NCI-H2081 (cell line): ENCODE measurements at places on chromosomes 11 and 22.

DNA sequence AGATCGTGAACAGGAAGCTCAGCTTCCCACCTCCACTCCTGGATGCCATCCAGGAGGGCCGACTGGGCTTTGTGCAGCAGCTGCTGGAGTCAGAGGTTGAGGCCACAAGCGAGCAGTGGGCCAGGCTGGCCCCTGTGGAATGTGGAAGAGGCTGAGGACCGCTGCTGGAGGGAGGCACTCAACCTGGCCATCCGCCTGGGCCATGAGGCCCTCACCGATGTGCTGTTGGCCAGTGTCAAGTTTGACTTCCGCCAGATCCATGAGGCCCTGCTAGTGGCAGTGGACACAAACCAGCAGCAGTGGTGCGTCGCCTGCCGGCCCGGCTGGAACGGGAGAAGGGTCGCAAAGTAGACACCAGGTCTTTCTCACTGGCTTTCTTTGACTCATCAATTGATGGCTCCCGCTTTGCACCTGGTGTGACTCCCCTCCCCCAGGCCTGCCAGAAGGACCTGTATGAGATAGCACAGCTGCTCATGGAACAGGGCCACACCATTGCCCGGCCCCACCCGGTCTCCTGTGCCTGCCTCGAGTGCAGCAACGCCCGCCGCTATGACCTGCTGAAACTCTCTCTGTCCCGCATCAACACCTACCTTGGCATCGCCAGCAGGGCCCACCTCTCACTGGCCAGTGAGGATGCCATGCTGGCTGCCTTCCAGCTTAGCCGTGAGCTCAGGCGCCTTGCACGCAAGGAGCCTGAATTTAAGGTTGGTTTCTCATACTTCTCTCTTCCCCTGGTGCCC, 24.9 kb downstream of the ART5 start:
- DNase-seq, result no peak

- DNase-seq, result no peak
Measured at GRCh38 chr22:31235081-31235480, 23.0 kb downstream of the LIMK2 start.

GRCh38 chr11:128244871-128245270, 342.5 kb downstream of the ETS1 start:
- no peak for DNase-seq

DNA sequence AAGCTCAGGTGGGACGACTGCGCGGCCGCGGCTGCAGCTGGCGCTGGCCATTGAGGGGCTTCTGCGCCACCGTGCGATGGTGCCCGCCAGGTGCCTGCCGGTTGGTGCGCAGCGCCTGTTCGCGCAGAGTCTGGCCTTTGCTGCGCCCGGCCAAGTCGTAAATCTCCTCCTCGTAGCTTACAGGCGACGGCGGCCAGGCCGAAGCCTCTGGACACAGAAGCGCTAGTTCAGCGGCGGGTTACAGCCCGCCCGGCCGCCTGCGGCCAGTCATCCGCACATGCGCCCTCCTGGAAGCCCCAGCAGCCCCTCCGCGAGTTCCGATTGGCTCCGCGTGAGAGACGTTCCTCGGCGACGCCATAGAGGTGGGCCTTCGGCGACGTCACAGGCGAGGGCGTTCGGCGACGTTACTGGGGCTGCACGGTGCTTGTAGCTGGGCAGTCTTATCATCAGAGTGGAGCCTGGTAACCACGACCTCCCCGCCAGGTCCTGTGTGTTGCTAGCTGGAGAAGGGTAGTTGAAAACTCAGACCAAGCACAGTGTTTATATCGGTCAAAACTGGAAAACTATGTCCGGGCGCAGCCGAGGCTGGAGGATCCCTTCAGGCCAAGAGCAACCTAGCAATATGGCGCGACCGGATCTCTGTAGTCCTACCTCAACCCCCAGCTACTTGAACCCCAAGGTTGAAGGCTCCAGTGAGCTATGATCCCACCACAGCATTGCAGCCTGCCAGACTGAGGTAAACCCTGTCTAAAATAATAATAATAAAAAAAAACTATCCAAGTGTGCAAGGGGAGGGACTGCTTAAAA, 265.7 kb downstream of the OR4C45 start:
- DNase-seq, result no peak

GRCh38 chr11:15967966-15968365, 388.4 kb downstream of the SOX6 start:
- no peak for DNase-seq

DNA sequence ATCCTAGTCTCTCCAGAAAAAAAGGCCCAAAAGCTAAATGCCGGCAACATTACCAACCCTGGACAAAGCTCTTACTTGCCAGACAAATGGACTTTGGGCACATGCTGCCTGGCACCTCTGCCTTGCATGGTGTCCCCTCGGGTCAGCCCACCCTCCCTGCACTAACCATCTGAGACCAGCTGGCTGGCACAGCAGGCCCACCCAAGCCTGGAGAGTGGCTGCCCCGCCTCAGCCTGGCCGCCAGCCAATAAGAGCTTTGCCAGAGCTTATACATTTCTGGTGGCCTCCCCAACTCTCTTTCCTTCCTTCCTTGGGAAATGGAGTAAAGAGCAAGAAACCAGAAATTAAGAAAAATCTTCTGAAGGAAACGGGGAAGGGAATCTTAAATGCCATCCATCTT, 24.5 kb downstream of the MCHR1 start:
- no peak for DNase-seq

DNA sequence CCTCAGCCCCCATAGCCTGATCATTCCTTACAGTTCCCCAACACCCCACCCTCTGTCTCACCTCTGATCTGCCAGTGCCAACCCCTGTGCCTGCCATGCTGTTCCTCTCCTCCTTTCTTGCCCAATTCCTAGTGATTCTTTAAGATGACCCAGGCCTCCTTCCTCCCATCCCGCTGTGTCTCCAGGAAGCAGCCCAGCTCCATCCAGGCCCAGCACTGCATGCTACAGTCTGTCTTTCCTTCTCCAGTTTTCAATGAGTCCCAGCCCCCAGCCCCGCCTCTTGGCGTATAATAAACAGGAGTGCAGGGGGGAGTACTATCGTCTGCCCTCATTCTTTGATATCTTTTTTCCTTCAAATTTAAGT, 12.3 kb downstream of the LTBP3 start:
- no peak for DNase-seq
